ENCODE measurements at places on chromosomes 2 and 18. TPM values are rescaled to one million over a fixed set of nuclear protein-coding genes. Genes with fewer than 3 reads are reported as not detected.

KDSR gene
- 23.0 TPM for total RNA-seq

CD226 gene
- total RNA-seq = 0.79 TPM

GDF7 gene
- 1.0 TPM for total RNA-seq

REG1B gene
- not detected for total RNA-seq

MRPL30 gene
- 34.3 TPM for total RNA-seq
